ENCODE measurements at places on chromosomes 5 and 9. TPM values are rescaled to one million over a fixed set of nuclear protein-coding genes. Genes with fewer than 3 reads are reported as not detected.

WNT8A gene
- total RNA-seq = under 0.01 TPM

BAAT gene
- total RNA-seq = under 0.01 TPM

PLPPR1 gene
- total RNA-seq = 122 TPM

CBY3 gene
- not detected for total RNA-seq

TSSK1B gene
- not detected for total RNA-seq

PARP8 gene
- total RNA-seq = 44.0 TPM

PNPLA7 gene
- total RNA-seq = 0.74 TPM
